ENCODE measurements at places on chromosomes 3 and 15.

DNA sequence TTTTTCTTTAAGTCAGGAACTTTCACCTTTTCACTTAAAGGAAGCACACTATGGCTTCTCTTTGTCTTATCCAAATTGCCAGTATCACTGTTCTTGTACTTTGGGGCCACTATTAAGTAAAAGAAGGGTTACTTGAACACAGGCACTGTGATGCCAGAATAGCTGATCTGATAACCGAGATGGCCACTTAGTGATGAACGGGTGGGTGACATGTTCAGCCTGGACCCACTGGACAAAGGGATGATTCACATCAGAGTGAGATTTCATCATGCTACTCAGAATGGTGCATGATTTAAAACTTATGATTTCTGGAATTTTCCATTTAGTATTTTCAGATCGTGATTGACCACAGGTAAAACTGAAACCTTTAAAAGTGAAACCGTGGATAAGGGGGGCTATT lies 252.6 kb downstream of the KLF13 start:
- DNase-seq, result no peak

DNA sequence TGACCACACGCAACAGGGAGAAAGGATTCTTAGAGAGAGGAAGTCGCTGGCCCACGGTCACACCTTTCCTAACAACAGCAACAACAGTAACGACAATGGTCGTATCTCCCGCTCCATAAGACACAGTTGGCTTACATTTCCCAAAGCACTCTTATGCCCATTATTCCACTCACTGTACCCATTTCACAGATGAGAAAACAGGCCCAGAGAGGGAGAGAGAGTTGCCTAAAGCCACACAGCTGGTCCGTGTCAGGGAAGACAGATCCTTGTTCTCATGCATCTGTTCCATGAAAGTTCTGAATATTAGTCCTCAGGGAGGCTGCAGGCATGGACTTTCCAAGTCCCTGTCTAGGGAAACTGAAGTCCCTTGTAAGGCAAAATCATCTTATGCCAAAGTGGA lies 42.0 kb upstream of the ATP2B2 start:
- DNase-seq, result no peak

DNA sequence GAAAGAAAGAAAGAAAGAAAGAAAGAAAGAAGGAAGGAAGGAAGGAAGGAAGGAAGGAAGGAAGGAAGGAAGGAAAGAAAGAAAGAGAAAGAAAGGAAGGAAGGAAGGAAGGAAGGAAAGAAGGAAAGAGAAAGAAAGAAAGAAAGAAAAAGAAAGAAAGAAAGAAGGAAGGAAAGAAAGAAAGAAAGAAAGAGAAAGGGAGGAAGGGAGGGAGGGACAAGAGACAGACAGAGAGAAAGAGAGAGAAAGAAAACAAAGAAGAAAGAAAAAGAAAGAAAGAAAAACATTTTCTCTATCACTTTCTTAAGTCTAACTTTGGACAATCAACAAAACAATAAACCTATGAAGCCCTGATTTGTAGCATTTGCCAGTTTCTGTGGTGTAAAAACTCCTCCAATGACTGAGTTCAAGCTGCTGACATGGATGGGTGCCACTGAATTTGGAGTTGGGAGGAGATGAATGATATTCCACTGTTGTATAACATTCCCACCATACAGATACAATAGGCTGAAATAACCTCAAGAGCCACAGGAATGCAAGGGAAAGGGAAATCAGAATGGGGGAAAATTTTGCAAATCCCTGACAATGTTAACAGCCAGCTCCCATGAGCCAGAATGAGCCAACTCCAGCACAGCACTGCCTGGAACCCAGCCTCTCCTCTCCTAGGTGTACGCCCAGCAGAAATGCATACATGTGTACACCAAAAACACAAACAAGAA lies 15.0 kb upstream of the RTP3 start:
- no peak for DNase-seq

- no peak for DNase-seq
Observed at GRCh38 chr3:61903931-61904657, 342.7 kb downstream of the PTPRG start.

DNA sequence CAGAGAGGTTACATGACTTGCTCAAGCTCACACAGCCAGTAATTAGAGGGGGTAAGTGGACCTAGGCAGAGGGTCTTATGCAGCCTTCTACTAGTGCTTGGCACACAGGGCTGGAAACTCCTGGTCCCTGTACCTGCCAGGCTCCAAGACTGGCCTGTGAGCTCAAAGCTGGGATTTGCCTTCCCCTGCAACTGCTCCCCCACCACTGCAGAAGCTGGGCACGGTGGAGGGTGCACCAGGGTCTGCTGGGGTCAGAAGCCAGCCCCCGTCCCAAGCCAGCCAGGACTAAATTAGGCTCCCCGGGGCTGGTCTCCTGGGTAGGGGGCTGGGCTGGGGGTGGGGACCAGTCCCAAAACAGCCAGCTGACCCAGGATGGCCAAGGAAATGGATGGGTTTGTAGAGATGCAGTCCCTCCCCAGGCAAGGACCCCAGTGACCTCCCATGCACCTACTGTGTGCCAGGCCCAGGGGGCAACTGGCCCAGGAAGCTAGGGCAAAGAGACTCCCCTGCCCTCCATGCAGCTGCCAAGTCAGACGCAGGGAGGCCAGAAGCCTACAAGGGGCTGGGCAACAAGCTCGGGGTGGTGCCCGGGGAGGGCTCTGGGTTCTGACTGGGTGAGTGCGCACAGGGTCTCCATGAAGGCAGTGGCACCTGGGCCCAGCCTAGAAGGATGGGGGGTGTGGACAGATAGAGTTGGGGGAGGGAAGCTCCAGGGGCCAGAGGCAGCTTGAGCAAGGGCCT lies 51.8 kb upstream of the LINGO1 start:
- DNase-seq, result no peak

DNA sequence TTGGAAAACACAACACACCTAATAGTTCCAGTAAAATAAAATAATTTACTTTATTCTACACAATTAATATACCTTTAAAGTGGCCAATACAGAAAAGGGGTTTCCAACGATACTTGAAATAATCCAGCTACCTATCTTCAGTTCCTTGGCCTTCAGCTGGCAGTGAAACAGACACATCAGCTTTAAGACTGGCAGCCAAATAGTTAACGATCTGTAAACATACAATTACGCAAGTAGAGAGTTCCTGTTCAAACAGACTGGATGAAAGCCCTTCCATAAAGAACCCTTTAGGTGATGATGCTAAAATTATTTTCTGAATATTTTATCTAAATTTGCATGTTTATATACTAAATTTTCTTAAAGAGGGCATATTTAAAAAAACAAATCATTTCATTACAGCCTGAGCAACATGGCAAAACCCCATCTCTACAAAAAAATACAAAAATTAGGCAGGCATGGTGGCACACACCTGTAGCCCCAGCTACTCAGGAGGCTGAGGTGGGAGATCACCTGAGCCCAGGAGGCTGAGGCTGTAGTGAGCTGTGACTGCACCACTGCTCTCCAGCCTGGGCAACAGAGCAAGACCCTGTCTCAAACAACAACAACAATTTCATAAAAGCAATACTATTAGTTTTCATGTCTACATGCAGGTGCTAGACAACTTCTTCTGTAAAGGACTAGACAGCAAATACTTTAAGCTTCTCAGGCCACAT lies 12.9 kb downstream of the DYNC1LI1 start:
- DNase-seq, result no peak

DNA sequence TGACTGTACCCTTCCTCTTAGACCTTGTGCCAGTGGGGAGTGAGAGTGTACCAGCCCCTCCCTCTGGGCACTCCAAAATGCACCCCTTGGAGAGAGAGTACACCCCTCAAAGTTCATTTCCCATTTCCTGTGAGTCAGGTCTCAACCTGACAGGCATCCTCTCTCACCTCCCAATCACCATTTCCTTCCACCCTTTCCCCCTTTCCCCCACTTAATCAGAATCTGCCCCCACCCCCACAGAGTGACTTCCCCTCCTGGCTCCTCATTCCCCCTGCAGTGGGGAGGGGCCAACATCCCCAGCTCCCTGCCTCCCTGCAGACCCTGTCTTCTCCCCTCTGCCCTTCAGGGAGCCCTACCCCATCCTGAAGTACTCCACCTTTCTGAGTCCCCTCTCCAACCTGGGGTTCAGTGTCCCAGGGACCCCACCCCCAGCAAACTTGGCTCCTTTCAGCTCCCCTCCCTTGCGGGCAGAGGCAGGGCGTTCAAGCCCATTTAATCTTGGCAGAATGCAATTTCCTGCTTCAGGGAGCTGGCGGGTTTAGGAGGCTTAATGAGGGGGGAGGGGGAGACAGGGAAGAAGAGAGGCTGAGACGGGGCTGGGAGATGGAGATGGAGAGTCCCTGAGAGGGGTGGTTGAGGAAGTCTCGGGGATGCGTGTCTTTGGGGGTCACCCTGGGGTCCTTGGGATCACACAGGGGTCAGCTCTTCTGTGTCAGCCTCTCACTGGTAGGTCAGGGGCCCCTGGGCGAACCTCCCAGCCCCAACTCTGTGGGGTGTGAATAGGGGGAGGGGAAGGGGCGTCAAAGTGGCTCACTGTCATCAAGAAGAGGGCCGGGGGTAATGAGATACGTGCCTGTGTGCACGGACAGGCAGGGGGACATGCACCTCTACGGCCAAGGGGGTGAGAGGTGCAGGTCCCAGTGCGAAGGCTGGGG lies 16.6 kb upstream of the SEMA3F start:
- no peak for DNase-seq

DNA sequence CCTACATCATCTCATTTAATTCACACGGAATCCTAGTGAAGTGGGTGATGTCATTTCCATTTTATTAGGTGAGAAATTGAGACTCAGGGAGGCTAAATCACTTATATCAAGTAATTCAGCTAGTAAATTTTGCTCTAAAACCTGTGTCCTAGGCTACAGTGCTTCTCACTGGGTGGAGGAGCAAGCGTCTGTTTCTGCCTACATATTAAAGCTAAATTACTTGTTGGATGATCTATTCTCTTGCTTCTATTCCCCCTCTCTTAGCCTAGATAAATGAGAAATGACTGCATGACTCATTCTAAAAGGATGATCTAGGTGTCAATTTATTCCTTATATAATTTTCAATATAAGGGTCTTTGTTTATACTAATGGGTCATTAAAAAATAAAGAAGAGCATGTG lies 37.8 kb upstream of the RBP1 start:
- DNase-seq, result no peak

DNA sequence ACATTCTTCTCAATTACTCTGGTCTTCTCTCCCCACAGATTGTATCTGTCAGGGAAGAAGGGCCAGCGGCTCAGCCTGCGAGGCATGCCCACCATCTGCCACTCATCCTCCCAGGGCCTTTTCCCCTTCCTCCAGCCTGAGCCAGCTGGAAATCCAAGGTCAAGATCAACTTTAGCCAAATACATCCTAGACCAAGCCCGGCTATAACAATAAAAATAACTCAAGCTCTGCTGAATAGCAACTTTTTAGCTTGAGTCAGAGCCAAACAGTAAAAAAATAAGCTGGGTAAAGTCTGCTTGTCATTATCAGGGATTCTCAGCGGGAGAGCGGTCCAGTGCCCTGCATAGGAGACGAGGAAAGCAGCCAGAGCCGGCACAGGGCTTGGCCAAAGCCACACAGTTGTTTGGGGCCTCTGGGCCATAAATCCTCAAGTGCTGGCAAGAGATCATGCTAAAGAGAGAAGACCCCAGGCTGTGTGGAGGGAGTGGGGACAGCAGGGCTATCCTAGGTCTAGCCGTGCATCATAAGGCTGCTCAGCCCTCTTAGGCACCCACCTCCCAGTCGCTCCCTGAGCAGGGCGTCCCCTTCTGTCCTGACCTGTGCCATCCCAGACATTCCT lies 76.2 kb upstream of the HERC1 start:
- no peak for DNase-seq

DNA sequence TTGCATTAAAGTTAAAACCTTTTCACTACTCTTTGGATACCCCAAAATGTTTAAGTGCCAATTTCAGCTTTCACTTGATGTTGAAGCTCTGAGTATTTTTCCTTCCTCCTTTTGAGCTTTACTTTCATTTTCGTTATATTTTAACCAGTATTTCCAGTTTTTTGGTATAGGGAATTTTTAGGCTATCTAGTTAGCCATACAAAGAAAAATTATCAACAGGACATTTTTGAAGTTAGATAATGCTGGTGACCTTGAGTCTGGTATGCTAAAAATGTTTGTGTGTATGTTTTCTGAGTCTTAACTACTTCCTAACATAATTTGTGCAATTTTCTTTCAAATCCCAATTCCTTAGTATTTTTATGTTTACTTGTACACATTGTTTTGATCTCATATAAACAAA lies 284.8 kb downstream of the OTOL1 start:
- no peak for DNase-seq

DNA sequence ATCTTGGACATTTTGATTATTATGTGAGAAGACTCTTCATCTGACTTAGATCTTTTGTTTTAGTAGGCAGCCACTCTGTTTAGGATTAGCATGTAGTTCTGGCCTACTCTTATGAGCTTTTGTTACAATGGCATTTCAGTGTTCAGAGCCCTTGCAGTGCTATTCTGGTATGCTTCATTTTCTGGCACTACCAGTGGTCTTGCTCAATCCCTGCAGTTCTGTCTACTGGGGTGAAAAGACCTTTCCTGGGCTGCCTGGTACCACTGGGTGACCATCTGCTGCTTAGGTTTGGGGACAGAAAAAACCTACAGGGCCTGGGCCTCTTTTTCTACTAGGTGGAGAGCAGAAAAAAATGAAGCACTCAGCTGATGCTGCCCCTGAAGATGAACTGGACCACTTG lies 42.5 kb downstream of the IL16 start:
- DNase-seq, result no peak

- DNase-seq, result no peak
Observed at GRCh38 chr3:34650131-34650530, 851.7 kb downstream of the PDCD6IP start.

GRCh38 chr3:34155666-34156065 lies 357.2 kb downstream of the PDCD6IP start:
- DNase-seq, result no peak

GRCh38 chr3:149332771-149333170 lies 665 bp downstream of the TM4SF18 start:
- DNase-seq, result no peak

- DNase-seq, result no peak
Observed at GRCh38 chr3:132556508-132557159, 40.4 kb upstream of the ACKR4 start.

DNA sequence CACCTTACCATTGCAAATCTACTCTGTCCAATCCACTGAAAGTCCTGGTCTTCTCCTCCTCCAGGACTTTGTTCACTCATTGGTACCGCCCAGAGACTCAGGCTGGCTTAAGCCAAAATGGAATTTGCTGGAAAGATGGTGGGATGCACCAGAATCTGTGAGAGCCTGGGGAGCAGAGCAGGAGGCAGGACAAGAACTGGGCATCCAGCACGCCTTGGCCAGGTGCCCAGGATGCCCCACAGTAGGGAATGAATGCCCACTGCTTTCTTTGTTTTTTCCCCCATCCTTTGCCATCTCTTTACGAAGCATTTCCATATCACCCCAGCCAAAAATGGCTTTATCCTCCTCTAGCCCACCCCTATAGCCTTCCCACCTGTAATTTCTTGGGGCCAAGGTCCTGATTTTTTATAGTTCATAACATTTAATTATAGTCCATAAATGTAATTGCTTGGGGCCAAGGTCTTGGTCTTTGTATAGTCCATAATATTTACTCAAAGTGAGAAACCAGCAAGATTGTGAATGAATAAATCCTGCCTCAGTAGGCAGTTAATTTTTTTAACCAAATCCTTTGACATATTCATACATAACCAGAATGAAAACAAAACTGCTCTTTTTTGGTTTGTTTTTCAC lies 23.3 kb upstream of the IREB2 start:
- DNase-seq, result no peak

Measured in RWPE2 (cell line).